Amygdala (tissue), 56 donors: ENCODE measurements at places on chromosomes 2 and 18.
A peak's percentile ranks its signal among the peaks of the same experiment; 100 is the strongest.

DNA sequence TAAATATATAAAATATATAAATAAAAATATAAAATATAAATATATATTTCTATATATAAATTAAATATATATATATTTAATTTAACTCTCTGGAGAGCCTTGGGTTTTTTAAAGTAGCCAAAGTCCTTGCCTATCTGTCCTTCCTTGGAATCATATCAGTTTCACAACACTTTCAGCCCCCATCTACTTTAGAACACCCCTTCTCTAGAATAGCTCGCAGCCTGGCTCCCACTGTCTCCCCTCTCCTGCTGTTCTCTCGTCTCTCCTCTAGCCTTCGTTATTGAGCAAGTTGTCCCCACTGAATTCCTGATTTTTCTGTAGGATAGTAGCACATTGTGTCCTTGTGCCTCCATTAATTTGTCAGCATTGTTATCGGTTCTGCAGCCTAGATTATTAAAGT, 677.0 kb downstream of the RNF144A start:
- DNase-seq: no peak

DNA sequence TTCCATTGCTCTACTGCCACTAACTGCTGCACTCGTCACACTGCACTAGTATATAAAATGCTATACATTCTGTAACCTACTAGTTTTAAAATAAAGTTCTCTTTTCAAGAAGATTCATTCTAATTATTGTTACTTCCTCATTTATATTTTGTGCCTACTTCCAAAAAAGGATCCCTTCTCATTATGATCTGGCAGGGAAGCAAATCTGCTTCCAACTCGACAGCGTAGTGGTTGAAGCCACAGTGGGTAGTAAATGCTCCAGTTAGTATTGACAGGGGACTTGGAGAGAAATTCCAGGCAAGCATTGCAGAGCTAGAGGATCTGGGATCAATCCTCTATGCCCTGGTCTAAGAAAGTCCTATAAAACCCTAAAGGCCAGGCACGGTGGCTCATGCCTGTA, 53.3 kb upstream of the AP1S3 start:
- DNase-seq: no peak

DNA sequence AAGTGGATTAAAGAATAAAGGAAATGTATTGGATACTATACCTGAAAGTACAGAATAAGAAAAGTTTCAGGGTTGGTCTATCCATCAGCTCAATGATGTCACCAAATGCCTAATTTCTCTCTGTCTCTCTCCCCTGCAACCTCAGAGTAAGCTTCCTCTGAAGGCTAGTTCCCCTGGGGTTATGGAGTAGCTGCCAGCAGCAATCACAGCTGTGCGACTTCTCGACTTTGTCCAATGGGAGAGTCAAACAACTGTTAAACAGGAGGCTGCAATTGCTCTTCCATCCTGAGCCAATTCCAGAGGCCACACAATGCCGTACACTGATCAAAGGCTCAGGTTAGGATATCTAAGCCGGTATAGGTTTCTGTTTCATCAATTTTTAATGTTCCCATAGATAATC, 95.3 kb upstream of the FANCL start:
- DNase-seq: no peak

- peak; percentile 63 for DNase-seq
Measured at GRCh38 chr2:132547090-132547687, 122.8 kb downstream of the LYPD1 start.

- DNase-seq: no peak
Measured at GRCh38 chr2:10158681-10159080, 36.1 kb downstream of the RRM2 start.

DNA sequence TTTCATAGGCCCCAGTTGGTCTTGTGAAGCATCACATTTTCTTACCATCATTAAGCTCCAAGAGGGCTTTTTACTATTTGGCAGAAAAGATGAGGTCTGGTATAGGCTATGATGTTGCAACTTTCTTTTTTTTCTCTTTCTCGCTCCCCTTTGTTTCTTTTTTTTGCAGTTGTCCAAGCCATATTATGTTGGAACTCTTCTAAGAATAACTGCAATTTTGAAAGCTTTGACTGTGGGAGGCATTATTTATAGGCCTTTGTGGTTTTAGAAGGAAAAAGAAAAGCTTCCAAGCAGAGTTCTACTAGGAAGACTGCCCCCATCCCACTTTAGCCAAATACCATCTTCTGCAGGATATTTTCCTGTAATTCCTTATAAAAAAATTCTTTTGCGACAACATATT, 571.6 kb downstream of the ARHGAP15 start:
- no peak for DNase-seq

DNA sequence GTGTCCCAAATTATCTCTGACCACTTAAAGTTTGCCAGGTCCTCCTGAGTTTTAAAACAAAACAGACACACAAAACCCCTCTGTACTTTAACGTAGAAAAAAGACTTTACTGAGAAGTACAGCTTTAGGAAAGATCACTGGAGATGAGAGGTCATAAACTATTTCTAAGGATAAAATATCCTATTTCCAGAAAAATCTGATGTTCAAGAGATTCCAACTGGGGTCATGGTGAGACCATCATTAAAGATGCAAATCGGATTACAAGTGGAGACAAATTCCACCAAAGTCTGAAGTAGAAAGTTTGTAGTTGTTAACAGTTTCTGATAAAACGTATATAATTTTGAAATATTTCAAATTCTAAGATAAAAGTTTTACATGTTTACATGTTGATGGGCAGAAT, 241.6 kb downstream of the TCF4 start:
- no peak for DNase-seq

DNA sequence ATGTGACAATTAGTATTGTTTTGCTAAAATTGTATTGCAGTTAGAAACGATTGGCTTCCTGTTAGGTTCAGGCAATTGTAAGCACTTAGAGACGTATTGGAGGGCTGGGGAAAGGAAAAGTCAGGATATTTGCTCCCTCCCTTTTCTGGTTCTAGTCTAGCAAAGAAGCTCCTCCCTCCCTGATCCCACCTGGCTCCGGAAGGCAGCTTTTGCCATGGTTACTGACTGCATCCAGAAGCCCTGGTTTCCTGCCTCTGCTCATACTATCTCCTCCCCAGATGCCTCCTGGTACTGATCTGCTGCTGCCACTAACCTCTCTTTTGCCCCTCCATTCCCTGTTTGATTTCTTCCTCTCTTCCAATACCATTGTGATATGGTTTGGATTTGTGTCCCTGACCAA, 275.9 kb downstream of the MREG start:
- no peak for DNase-seq

- no peak for DNase-seq
Measured at GRCh38 chr2:595831-596592, 81.2 kb downstream of the TMEM18 start.

GRCh38 chr2:204885747-204886146, 340.5 kb downstream of the PARD3B start:
- DNase-seq: no peak

GRCh38 chr2:177489719-177490301, 97.2 kb downstream of the AGPS start:
- no peak for DNase-seq

DNA sequence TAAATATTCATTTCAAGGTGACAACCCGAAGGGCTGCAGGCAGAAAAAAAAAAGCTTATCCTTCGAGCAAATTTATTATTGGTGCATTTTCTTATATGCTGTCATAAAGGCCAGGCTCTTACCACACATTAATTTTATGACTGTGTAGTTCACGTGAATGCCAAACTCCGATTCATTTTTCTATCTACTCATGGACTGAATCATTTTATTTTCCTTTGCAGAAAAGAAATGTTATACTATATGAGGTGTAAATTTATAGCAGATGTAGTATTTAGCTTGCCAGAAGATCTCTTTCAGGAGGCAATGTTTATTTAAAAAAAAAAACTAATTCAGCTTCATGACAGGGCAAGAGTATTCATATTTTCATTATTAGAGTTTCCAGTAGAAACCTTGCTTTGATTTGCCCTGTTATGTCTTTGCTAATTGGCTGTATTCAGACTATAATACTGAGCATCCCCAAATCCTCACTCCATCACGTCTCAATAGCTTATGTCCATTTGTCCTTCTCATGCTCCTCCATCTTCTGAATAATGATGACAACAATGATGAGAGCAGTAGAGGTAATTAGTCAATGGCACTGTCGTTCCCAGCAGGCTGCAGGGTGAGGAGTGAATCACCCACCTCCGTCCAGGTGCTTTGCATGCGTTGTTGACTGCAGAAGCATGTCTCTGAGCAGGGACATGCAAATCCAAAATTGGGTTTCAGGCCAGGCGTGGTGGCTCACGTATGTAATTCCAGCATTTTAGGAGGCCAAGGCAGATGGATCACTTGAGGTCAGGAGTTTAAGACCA, 101.1 kb upstream of the RAB12 start:
- DNase-seq: no peak

- no peak for DNase-seq
Measured at GRCh38 chr18:23265682-23266399, 130.6 kb downstream of the CABLES1 start.

GRCh38 chr18:64273724-64274123, 124.8 kb upstream of the LINC00305 start:
- no peak for DNase-seq

- DNase-seq: no peak
Measured at GRCh38 chr2:215527736-215528135, 91.9 kb upstream of the FN1 start.

GRCh38 chr18:27860011-27860410, 316.9 kb downstream of the CDH2 start:
- DNase-seq: no peak

- DNase-seq: peak; percentile 45
Measured at GRCh38 chr2:20578895-20579825, 71.7 kb downstream of the HS1BP3 start.

GRCh38 chr18:26532367-26533340, 15.7 kb downstream of the KCTD1 start:
- DNase-seq: no peak

DNA sequence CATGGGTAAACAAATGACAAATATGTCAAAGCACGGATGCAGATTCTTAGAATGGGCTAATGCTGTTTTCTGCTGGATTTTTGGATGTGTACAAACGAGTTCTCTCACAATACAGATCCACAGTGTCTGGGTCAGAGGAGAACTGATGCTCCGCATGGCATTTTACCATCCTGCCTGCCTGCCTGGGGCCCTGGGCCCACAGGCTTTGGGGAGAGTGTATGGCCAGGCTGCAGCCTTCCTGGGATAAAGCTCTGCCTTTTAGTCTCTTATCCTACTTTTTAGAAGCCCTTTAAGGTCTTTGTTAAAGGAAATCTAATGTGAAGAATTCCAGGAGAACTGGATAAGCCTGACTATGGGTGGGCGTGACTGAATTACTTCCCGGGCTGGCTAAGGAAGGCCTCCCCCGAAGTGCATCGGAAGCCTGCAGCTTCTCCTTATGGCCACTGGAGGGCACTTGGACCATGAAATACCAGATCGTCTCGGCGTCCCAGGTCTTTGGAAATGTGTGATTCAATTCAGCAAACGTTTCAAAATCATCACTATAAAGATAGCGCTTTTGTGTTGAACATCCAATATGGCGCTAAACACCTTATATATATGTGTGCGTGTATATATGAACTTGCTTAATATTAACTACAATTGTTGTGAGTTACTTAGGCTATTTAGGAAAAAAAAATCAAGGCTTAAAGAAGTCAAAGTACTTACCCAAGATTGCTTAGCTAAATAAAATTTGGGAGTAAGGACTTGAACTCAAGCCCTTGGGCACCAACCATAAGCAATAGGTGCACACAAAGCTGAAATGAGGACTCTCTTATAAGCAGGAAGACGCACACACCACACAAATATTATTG, 15.2 kb upstream of the DNPEP start:
- DNase-seq: no peak

DNA sequence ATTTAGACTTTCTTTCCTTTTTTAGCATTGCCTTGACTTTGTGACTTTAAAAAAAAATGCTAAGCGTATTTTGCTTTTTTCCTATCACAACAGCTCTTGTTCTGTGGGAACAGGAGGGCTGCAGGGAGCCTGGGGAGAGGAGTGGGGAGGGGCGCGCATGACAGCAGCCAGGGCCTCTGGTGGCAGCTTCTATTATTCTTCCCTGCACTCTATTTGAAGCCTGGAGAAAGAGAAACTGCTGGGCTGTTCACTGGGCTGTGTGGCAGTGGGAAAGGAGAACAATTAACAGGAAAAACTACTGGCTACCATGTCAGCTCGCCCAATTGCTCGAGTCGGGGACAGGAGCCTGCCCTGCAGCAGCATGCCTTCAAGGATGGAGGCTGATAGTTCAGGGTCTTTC, 119.0 kb upstream of the ZBTB14 start:
- DNase-seq: peak; percentile 62

DNA sequence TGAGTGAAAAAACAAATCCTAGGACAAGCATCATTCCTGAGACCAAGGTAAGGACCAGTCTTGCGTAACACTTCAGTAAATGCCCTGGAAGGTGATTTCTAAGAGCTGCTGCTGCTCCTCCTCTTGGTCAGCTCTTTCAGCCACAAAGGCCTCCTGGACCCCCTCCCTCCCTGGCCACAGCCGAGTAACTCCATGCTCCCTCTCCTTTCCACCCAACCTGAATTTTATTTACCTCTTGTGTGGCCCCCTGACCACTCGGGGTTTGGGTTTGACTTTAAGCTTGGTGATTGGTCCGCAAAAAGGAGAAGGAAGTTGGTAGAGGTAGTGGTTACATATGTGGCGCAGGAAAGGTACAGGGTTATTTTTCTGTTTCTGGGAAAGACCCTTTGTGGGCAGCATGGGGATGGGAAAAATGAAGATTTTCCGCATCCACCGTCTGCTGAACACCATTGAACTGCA, 9.2 kb downstream of the HTRA2 start:
- DNase-seq: no peak

DNA sequence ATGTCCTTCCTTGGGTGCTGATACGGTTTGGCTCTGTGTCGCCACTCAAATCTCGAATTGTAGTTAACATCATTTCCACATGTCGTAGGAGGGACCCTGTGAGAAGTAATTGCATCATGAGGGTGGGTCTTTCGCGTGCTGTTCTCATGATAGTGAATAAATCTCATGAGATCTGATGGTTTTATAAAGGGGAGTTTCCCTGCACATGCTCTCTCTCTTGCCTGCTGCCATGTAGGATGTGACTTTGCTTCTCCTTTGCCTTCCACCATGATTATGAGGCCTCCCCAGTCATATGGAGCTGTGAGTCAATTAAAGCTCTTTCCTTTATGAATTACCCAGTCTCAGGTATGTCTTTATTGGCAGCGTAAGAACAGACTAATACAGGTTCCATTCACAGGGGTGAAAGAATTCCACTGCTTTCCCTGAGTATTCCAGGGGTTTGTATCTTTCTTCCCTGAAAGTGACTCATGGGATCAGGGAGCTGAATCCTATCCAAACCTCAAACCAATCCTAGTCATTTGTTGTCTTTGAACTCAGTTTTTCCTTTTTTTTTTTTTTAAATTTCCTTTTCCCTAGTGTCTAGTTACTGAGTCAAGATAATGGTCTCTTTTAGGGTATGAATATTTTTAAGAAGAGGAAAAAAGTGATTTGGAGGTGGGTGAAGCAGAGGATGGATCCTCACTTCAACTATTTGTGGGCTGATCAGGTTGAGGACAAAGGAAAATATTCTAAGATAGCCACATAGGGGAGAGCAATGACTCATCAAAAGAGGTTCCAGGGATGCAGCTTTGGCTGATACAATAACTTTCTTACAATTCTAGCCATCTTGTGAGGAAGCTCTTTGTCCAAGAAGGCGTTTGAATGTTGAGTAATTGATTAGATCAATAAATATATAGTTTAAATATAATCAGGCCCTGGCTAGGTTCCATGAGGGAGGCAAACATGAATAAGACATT, 19.5 kb upstream of the KCNE4 start:
- DNase-seq: no peak
